ENCODE measurements at places on chromosomes 16 and 17.
A peak's percentile ranks its signal among the peaks of the same experiment; 100 is the strongest.

GRCh38 chr16:87056083-87056482 lies 261.1 kb downstream of the C16orf95 start:
- DNase-seq: no peak

GRCh38 chr17:31294231-31294630 lies 2.8 kb downstream of the OMG start:
- DNase-seq: no peak

DNA sequence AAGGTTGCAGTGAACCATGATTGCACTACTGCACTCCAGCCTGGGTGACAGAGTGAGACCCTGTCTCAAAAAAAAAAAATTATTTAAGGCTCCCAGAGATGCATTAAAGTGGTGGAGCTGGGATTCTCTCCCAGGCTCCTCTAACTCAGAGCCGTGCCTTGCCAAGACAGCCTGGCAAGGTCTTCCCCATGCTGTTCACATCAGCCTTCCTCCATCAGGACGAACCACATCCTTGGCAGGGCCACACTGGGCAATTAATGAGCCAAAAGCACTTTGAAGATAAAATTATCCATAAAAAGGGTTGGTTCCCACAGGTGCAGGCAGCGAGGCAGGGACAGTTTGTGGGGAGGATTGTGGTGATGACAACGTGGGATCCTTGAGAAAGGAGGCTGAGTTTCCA lies 19.8 kb upstream of the BBS2 start:
- no peak for DNase-seq

DNA sequence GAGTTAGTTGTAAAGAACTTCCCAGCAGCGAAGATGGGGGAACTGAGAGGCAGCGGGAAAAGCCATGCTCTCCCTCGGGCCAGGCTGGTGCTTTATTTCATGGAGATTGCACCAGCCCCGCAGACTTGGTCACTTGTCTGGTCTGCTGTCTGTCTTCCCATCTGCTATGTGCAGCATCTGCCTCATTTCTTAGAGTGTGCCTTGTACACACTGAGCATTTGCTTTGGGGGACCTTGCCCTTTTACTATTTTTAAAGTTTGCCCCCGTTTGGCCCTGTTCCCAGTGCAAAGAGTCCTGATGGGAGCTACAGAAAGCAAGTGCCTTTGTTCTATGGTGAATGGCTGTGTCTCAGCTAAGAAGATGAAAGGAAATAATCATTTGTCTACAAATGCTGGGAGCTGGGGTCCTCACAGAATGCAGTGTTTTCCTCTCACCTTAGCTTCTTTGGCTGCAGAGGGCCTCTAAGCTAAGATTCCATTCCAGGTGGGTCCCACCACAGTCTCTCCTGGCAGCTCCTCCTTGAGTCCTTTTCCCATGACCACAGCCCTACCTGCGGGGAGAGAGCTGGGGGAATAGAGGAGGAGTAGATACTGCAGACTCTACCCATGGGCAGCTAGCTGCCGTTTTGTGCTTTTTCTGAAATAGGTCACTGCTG lies 25.1 kb upstream of the CNOT1 start:
- DNase-seq: no peak

- DNase-seq: no peak
Observed at GRCh38 chr17:15278380-15278779, 13.3 kb upstream of the PMP22 start.

DNA sequence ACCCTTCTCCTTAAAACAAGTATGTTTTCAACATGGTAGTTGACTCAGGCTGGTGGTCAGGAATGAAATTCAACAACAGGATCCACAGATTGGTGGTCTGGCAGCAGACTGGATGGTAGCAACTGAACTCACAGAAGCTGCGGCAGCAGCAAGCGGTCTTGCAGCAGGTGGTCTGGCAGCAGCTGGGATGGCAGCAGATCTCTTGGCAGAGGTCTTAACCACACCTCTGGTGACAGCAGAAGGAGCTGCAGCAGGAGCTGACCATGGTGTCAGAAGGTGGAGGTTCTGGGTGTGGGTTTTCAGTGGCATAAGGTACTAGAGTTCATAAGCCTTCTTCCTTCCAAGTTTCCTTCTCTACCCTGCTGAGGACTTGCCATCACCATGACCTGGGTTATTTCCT lies 2.2 kb upstream of the KRTAP4-1 start:
- no peak for DNase-seq

DNA sequence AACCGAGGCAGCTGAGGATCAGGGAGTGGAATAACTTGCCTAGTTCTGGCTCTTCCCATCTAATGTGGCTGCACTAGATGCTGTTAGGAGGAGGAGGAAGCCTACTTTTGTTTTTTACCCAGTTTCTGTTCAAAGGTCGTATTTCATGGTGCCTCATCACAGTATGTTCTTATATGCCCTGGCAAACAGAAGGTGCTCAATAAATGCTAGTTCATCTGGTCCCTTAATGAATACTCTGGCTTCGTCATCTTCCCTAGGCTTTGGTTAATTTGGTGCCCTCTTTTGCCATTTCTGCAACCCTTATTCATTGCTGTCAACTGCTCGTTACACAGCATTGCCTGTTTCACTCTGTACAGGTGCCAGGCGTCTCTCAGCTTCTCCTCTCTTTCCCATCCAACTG lies 151.7 kb downstream of the WWOX start:
- DNase-seq: no peak

DNA sequence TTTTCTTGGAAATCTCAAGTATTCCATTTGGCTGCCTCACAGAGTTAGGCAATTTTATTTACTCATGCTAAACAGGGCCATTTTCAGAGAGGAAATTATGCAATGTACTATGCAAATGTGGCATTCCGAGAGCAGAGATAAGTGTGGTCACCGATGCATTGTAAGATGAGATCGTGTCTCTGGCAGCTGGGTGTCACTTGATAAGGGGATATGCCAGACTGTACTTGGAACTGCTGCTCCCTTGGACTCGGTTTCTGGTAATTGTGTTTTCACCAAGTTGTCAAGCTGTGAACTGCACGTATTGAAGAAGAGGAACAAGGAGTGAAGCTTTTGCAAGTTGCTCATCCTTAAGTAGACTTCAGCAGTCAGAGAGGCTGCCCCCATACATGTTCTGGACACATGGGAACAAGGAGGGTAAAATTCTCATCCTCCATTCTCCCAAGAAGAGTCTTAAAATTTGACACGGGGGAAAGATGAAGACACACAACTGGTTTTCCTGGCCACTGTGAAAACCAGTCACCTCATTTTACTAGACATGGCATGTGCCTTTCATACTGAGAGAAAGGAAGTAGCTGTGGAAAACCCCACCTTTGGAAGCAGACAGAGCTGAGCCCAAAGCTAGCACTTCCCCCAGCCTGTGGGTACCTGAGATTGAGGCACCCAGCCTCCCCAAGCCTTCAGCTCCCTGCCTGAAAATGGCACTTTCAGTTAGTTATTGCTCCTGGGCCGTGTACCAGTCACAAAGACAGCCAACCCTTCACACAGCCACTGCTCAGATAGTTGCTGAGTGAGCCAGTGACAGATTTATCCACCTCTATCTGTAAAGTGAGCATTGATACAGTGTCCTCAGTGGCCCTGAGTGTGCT lies 150.7 kb downstream of the SOCS1 start:
- no peak for DNase-seq

DNA sequence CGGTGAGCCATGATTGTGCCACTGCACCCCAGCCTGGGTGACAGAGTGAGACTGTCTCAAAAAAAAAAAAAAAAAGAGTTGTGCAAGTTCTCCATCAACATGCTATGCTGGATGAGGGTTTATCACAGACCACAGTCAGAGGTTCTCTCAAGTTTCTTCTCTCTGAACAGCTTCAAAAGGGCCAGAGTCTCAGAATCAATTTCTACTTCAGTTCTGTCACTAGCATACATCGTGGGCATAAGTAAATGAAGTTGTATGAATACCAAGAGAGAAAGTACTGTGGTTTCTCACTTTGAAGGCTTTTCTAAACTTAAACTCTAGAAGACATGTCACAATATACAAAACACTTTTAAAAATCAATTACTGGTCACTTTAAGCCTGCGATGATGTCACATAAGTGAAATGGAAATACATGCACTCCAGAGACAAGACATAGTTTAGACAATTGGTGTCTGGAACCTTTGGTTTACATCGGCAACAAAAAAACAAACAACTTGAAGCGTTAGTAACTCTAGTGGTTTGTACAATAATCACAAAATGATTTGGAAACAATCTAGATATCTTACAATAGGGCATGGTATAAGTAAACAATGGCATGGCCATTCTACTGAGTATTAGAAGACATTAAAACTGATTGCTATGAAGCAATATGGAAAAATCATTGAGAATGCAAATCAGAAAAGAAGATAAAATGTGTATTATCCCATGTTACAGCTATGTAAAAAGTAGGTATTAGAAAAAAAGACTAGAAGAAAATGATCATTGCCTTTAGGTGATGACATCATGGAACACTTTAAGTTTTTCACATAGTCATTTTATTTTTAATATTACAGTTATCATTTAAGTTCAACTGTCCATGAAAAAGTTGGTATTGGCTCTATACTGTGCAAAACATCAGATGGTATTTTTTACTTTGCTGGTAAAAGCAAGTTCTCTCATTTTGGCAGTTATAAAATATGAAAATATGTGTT lies 232.3 kb downstream of the ZFHX3 start:
- no peak for DNase-seq

- no peak for DNase-seq
Observed at GRCh38 chr17:20284570-20285295, 182.6 kb downstream of the LGALS9B start.

DNA sequence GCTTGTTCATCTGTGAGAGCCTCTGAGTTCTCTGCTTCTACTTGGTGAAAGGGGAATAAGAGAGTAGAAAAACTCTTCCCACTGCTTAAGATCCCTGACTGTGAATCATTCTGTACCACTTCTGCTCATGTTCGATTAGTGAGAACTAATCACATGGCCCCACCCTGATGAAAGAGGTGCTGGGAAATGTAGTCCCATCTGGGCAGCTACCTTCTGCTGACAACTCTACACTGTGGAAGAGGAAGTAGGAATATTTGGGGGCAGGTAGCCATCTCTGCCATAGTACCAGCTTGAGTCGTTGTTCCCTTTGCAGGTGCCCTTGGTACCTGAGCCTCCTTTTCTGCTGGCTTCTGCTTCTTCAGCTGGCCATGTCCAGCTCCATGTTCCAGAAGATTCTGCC lies 29.9 kb downstream of the NKD1 start:
- DNase-seq: no peak

GRCh38 chr17:10147040-10147439 lies 51.4 kb downstream of the GAS7 start:
- DNase-seq: no peak

- DNase-seq: no peak
Observed at GRCh38 chr16:64695684-64696083, 426.2 kb downstream of the CDH11 start.

DNA sequence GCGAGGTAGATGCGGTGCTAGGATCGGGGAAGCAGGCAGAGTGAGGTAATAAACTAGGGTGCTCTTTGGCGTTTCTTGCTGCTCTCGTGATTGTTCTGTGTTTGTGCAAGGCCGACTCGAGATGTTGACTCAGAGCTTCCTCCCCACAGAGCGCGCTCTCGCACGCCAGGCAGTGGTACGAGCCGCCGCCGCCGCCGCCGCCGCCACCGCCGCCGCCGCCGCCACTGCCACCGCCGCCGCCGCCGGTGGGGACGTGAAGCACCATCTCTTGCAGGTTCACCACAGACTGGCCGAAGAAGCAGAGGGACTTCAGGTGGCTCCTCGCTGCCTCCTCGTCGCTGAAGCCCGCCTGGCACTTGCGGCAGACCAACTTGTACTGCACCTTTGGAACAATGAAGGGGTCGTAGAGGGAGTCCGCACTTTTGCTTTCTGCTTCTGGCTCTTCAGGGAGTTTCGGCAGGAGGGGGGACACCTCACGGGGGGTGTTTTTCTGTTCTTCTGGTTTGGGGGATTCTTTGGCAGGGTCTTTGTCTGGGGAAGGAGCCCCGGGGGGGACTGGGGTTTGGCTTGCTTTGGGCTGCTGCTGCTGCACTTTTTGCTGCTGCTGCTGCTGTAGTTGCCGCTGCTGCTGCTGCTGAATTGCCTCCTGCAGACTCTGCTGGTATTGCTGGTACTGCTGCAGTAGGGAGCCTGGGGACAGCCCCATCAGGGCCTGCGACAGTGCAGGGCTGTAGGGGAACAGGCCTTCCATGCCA lies 260.2 kb downstream of the ZFHX3 start:
- DNase-seq: peak; percentile 17

GRCh38 chr16:20901436-20902112 lies 1.0 kb downstream of the LYRM1 start:
- no peak for DNase-seq

GRCh38 chr17:44273607-44274006 lies 5.7 kb upstream of the SLC4A1 start:
- DNase-seq: no peak

DNA sequence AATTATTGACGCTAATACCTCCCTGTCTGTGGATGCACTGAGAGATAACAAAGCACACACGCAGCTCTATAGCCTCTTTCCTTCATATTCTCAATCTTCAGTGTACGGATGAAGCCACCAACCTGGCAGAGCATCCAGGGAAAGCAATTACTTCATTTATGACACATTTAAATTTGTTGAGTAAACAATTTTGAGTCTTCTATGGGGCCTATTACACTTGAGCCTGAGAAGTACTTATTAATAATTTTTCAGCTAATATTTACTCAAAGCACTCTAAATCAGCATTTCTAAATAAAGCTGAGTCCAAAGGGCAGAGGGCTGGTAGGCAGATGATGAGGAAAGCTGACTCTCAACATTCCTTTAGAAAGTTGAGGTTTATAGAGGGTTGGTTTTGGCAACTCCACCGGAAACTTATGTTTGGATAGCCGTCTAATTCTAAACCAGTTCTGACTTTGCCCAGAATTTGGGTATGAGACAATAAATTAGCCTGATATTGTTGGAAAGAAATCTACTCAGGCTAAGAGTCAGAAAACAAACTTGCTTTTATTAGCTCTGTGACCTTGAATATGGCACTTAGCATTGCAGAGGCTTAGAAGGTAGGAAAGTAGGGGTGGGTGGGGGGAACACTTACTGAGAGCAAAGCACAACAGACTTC lies 643.5 kb downstream of the CDH11 start:
- DNase-seq: no peak

DNA sequence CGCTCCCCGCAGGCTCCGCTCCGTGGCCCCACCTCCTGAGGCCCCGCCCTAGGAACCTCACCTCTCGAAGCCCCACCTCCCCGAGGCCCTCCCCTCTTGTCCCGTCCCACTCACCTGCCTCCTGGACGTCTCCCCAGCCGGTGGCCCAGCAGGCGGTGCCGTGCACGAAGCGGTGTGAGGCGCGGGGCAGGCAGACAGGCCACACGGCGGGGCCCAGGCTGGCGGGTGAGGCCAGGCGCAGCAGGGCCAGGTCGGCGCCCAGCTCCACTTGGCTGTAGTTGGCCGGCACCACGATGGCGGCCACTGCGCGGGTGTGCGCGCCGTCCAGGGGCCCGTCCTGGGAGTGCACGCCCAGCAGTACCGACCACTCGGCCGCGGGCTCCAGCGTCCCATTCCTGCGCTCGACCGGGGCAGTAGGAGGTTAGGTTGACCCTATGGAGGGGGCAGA lies 1.6 kb downstream of the PRSS36 start:
- DNase-seq: no peak

GRCh38 chr17:32266389-32267301 lies 1.0 kb downstream of the RHBDL3 start:
- DNase-seq: no peak
